ENCODE measurements at places on chromosomes 7 and 10. TPM values are rescaled to one million over a fixed set of nuclear protein-coding genes. Genes with fewer than 3 reads are reported as not detected.
A peak's percentile ranks its signal among the peaks of the same experiment; 100 is the strongest.

DNA sequence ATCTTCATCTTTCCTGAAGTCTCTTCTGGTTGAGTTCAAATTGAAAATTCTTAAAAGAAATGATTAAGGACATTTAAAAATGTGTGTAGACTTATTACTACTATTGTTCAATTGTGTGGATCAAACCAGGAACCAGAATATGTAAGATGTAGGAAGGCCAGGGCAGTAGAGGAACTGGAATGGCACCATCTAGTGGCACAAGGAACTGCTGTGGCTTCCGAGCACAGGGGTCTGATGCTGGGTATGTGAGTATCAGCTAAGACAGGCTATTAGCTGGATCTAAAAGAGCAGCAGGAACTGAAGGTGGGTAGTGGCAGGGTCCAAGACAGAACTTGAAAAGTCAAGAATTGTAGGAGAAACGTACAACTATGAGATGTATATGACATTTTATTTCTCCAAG is 247.3 kb downstream of the SEMA3A start:
- DNase-seq = peak; percentile 12

- DNase-seq = peak; percentile 50
Measured at GRCh38 chr7:26868841-26869495, 4.6 kb upstream of the SKAP2 start.

DNA sequence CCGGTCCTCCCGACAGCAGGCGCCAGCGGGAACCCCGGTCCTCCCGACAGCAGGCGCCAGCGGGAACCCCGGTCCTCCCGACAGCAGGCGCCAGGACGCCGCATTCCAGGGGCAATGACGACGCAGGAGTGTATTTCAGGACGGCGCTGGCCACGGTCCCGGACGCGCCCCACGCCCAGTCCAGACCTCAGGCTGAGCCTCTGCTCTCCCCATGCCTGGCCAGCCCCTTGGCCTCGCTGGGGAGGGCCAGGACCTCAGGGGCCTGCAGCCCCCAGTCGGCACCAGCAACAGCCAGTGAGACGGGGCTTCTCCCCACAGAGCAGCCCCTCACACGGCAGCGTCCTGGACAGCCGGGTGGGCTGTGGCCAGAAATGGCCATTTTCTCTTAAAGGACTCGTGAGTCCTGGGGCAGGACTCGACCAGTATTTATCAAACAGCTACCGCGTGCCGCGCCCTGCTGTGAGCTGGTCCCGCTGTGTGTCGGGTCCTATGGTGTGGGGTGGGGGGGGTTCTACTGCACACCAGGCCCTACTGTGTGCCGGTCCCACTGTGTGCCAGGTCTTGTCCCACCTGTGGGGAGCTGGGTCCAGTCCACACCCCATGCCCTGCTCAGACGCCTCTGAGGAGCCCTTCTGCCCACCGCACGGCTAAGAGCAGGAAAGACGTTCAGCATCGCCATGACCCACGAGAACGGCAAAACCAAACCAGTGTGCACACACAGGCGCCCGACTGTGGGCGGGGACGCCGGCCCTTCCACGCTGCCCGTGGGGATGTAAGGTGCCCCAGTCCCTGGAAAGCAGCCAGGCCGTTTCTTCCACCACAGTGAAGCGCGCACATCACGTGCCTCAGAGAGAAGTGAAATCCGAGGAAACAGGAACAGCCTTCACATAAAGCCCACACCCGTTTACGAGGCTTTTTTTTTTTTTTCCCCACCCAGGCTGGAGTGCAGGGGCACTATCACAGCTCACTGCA is 33.3 kb downstream of the GET4 start:
- no peak for DNase-seq

GRCh38 chr10:132577350-132578003 is 39.9 kb downstream of the INPP5A start:
- no peak for DNase-seq

DNA sequence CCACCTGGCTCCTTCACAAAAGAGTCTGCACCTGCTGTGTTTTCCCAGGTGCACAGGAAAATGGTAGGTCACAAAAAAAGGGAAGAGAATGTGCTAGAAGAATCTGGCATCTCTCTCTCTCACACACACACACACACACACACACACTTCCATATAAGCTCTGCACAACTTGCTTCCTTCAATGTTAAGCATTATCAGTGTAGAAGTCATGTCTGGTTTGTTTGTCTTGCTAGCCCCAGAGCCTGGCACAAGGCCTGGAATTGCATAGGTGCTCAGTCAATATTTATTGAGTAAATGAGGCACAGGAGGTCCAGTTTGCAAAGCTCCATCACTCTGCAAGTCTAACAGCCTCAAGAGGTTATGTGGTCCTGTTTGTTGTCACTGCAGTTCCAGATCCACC is 867.3 kb upstream of the AUTS2 start:
- DNase-seq = no peak

- no peak for DNase-seq
Measured at GRCh38 chr7:158732494-158733219, 28.1 kb upstream of the NCAPG2 start.

The OPTN gene
- 76.6 TPM for total RNA-seq

All from A172 (cell line).